Muscle of leg (tissue), 16 donors: ENCODE measurements at places on chromosomes 13 and 19.
A peak's percentile ranks its signal among the peaks of the same experiment; 100 is the strongest.

DNA sequence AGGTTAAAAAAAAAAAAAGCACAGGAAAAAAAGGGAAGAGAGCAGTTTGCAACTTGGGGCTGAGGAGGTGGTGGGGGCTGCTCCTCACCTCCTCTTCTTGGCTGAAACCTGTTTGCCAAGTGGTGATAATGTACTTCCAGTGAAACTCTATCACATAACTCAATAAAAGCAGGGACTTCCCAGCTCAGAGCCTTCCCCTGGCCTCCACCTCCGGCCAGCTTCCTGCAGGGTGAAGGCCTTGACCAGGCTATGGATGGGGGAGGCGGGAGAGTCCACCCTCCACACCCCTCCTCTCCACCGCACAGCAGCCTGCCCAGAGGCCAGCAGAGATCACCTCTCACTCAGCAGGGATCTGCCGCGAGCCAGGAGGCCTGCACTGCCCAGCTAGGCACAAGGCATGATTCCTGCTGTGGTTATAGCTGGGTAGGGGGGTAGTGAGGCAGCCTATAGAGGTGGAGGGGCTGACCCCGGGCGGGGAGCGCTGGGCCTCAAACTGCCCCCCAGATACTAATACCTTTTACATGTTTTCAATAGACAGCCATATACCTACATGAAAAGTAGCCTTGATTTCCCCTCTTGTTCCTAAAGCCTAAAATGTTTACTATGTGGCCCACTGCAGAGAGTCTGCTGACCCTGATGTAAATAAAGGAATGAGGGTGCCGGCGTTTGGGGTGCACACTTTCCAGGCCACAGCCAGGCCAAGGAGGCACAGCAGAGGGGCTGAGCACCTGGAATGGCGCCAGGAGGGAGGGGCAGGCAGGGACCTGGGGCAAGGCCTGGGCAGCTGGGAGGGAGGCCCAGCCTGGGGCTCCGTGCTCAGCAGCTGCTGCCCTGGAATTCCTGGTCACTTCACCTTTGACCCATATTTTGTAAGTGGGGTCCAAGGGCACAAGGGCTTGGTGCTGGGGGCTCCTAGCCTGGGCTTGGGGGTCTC is 10.3 kb downstream of the ZNF787 start:
- DNase-seq = peak; percentile 55

- DNase-seq = peak; percentile 94
Observed at GRCh38 chr13:97627566-97627965, 193.6 kb downstream of the RAP2A start.

GRCh38 chr13:45295536-45295935 is 45.4 kb downstream of the TPT1 start:
- DNase-seq = peak; percentile 25

- DNase-seq = peak; percentile 83
Observed at GRCh38 chr13:109684824-109685202, 101.6 kb downstream of the IRS2 start.

GRCh38 chr13:113176280-113176679 is 17.8 kb downstream of the PROZ start:
- DNase-seq = no peak

GRCh38 chr13:111005808-111006505 is 91.1 kb upstream of the ANKRD10 start:
- peak; percentile 94 for DNase-seq

- DNase-seq = no peak
Observed at GRCh38 chr19:56608274-56608964, 13.3 kb downstream of the ZNF71 start.

- DNase-seq = peak; percentile 38
Observed at GRCh38 chr13:106570299-106570852, 2.4 kb upstream of the ARGLU1 start.

GRCh38 chr13:113962975-113963374 is 10.9 kb downstream of the C13orf46 start:
- DNase-seq = no peak
